Stimulated activated CD8-positive, alpha-beta memory T cell treated with anti-CD3 and anti-CD28 coated beads, Interleukin-15, amount 100 ng/mL, for 24 hours (primary cell): ENCODE measurements at places on chromosomes 13 and 19.
A peak's percentile ranks its signal among the peaks of the same experiment; 100 is the strongest.

- DNase-seq = no peak
Observed at GRCh38 chr19:29131456-29131855, 81.5 kb downstream of the UQCRFS1 start.

DNA sequence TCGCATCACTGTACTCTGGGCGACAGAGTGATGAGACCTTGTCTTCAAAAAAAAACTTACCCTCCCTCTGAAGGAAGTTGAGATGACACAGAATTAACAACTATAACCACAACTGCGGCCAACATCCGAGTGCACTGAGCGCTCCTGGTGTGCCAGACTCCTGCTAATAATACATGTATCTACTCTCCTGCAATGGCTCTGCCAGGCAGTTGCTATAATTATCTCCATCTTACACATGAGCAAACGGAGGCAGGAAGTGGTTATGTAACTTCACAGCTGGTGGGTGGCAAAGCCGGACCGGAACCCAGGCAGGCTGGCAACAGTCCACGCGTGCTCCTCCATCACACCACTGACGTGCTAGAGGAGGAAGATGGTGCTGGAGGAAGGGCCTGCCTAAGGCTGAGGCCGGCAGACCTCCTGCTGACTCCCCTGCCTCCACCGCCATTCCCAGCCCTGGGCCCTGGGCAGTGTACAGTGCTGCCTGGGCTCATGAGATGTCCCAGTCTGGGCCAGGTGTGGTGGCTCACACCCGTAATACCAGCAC, 12.6 kb downstream of the XRCC1 start:
- peak; percentile 21 for DNase-seq

DNA sequence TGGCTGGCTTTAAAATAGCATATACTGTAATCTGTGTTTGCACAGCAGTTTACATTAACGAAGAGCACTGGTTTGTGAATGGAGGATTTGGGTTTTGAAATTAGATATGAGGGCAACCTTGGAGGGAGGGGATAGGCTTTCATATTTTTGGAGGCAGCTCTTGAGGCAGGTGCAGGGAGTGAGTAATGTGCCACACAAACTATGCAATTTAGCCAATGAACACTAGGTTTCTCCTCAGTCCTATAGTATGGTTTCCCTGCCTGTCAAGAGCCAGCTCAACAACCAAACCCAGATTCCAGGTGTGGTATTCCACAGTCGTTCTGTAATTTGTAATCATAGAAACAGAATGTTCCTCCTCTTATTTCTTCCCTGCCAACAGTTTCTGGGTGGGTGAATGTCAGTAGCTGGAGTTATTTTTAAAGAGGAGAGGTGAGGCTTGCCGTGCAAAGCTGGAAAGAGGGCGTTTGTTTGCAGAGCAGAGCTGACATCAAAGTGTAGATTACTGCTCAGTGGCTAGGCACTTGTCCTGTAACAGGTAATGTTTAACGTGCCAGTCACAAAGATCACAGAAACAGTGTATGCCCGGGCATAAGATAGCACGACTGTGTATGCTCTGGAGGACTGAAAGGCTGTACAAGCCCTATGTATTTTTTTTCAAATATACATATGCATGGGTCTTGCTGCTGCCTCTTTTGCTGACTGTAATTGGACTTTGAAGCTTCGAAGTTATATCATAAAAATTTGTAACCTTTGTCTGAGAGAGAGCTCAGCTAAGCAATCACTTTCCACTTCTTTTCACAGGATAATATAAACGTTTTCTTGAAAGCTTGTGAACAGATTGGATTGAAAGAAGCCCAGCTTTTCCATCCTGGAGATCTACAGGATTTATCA, 124.2 kb downstream of the LMO7 start:
- DNase-seq = no peak

GRCh38 chr19:46717716-46718143, 816 bp upstream of the PRKD2 start:
- DNase-seq = no peak

- no peak for DNase-seq
Observed at GRCh38 chr13:54593504-54593903, 1564.9 kb downstream of the OLFM4 start.

- DNase-seq = peak; percentile 75
Observed at GRCh38 chr19:47391510-47392223, 27.7 kb downstream of the MEIS3 start.

- DNase-seq = no peak
Observed at GRCh38 chr13:38735665-38736440, 49.0 kb downstream of the FREM2 start.

- no peak for DNase-seq
Observed at GRCh38 chr13:28636677-28637317, 22.1 kb upstream of the POMP start.

GRCh38 chr13:35994131-35994966, 136.8 kb downstream of the DCLK1 start:
- no peak for DNase-seq

DNA sequence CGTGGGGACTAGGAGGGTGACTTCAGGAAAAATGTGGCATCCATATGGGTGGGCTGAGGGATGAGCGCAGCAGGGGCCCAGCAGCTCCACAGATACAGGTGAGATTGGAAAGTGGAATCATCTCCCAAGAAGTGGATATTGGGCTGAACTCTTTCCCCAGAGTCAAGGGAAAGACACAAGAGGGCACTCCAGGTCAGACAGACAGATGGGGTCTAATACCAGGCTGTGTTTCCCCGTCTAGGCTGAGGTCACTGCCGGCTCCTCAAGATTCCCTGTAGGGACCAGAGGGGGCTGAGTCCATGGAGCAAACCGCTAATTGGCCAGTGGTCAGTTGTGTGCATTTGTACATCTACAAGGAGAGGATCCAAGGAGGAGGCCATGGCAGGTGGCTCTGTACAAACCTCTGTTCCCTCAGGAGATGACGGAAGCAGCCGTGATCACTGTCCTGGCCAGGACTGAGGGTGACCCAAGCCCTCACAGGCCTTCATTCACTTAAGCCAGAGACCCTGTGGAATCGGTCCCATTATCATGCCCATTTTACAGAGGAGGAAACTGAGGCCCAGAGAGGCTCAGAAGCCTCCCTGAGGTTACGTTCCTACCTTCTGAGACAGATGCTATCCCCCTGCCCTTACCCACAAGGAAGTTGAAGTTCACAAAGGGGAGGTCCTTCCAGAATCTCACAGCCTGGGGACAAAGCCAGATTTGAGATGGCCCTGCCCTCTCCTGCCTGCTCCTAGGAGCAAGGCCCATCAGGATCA, 14.9 kb upstream of the IGLON5 start:
- no peak for DNase-seq

- no peak for DNase-seq
Observed at GRCh38 chr13:28324181-28324789, 170.6 kb downstream of the FLT1 start.

GRCh38 chr19:29781386-29782259, 30.2 kb upstream of the CCNE1 start:
- DNase-seq = no peak

- no peak for DNase-seq
Observed at GRCh38 chr13:110912651-110913051, 2.2 kb downstream of the ANKRD10 start.

GRCh38 chr13:109131698-109132257, 502.4 kb downstream of the MYO16 start:
- no peak for DNase-seq

DNA sequence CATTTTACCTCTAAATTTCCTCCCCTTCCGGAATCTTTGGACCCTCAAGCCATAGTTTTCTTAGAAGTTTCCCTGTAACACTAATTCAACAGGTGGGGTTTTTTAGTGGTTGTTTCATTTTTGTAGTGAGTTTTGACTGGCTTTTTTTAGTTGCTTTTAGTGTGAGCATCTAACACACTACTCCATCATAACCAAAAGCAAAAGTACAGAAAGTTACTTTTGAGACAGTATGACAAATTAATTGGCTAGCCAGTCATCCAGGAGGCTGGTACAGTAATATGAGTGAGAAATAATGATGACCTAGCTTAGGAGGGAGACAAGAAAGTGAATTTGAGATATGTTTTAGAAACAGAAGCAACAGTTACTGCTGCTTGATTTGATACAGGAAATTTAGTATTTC, 71.5 kb downstream of the DNAJC15 start:
- DNase-seq = no peak
